GM23248 (cell line): ENCODE measurements at places on chromosomes 3 and 15. TPM values are rescaled to one million over a fixed set of nuclear protein-coding genes. Genes with fewer than 3 reads are reported as not detected.

The ARID3B gene
- 2.1 and 2.4 TPM in 2 replicates for polyA plus RNA-seq

GRCh38 chr15:100769043-100769974 is 110.3 kb upstream of the ALDH1A3 start:
- no peak for DNase-seq

DNA sequence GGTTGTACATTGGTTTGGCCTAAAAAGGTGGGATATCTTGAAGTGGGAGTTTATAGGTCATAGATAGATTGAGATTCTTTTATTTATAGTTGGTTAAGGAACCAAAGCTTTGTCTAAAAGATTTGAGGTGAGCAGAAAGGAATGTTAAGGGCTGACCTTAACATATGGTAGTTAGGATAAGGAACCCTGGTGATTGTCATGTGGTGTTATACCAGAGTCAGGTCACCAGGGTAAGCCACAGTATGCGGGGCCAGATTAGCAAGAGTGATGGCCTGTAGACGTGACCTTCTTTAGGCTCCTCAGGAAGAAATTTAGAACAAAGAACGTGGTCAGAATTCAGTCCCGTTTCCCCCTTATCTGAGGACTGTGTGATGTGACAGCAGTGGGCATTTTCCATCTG is 249.2 kb downstream of the GABRG3 start:
- DNase-seq = no peak

DNA sequence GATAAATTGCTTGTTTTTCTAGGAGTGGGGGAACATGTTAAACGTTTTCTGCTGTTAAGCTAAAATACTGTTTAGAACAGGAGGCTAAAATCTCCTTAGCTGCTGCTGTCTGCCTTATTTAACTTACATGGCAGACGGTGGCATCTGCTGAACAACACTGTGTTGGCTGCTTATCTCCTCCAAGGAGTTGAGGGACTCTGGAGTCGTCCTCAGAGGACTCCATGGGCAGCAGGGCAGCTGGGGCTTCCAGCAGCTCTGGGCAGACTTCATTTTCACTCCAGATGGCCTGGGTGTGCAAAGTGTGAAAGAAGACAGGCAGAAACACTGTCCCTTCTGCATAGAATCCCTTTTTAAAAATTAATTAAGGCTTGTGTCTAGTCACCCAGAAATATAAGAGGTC is 52.9 kb upstream of the NUDT16 start:
- no peak for DNase-seq

The TPM1 gene
- 3,029 and 3,072 TPM in 2 replicates for polyA plus RNA-seq

GRCh38 chr15:75034615-75035014 is 11.2 kb downstream of the PPCDC start:
- no peak for DNase-seq

The PARL gene
- 61.7 and 65.0 TPM in 2 replicates for polyA plus RNA-seq

GRCh38 chr15:40747685-40748631 is 7.1 kb downstream of the RMDN3 start:
- no peak for DNase-seq

DNA sequence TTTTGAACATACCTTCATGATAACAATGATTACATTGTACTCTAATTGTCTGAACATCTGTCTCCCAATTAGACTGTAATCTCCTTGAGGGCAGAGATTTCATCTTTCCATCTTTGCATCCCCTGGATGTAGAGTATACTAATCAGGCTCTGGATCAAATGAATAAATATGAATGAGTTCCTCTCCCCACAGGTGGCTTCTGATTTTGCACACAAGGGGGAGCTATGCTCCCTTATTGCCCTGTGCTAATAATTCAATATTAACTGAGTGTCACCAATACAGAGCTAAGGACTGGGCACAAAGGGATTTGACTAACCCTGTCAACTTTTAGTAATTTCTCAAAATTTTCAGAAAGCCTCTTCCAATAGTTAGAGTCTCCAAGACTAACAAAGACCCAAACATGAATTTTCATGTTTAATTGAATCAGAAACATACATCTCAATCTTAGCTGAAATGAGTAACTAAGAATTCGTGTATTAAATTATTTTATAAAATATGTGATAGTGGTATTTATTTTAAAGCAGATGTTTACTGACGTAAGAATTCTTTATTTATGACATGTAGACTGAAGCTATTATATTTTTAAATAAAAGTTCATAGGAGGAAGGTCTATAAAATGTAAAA is 3.0 kb downstream of the DUOXA1 start:
- DNase-seq = peak; percentile 59

- DNase-seq = no peak
Observed at GRCh38 chr15:77014132-77015081, 19.5 kb downstream of the PSTPIP1 start.

The KCNH8 gene
- not detected in 2 replicates for polyA plus RNA-seq

DNA sequence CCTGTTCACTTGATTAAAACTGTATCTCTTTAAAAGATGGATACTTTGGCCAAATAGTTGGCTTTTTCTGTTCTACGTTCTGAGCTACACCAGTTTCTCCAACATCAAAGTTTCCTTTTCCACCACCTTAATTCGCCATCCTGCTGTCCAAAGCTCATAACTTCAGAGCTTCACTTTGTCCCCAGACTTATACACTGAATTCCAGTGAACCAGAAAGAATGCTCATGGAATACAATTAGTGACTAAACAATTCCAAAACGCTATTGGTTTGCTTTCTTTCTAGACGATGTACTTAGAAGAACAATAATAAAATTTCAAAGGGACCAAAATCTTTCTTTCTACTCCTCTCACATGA is 23.2 kb downstream of the GPR15 start:
- DNase-seq = no peak

- DNase-seq = no peak
Observed at GRCh38 chr3:126101521-126101982, 17.6 kb upstream of the SLC41A3 start.

The UBE2E2 gene
- 70.2 and 75.4 TPM in 2 replicates for polyA plus RNA-seq

GRCh38 chr15:96285305-96285704 is 45.2 kb upstream of the NR2F2 start:
- DNase-seq = peak; percentile 80

The NLGN1 gene
- polyA plus RNA-seq = 14.3 and 15.2 TPM in 2 replicates

The ALDH1L1 gene
- polyA plus RNA-seq = not detected in 2 replicates

GRCh38 chr3:17491601-17492000 is 250.8 kb downstream of the TBC1D5 start:
- peak; percentile 27 for DNase-seq

GRCh38 chr3:160135851-160136250 is 89.4 kb upstream of the C3orf80 start:
- DNase-seq = no peak

The PAK6 gene
- not detected in 2 replicates for polyA plus RNA-seq

The CFAP44 gene
- polyA plus RNA-seq = 0.55 and 0.63 TPM in 2 replicates

GRCh38 chr15:77649610-77650009 is 16.9 kb upstream of the LINGO1 start:
- DNase-seq = no peak

DNA sequence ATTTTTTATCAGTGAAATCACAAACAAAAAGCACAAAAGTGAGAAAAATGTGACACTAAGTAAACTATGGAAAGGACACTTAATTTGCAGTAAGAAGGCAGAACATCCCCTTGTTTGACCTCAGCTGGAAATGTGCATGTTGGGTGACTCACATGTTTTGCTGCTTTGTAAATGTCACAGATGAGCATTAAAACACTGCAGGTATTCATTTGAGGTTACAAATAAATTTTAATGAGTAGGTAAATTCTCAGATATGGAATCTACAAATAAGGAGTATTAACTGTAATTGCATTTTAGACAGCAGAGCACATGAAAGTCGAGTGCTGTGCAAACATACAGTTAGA is 20.3 kb downstream of the CHMP2B start:
- DNase-seq = peak; percentile 15

The GNAT1 gene
- not detected in 2 replicates for polyA plus RNA-seq

- DNase-seq = peak; percentile 6
Observed at GRCh38 chr3:172869368-172869771, 118.8 kb downstream of the ECT2 start.

GRCh38 chr3:182242489-182242942 is 530.8 kb downstream of the SOX2 start:
- no peak for DNase-seq

GRCh38 chr3:151268267-151269235 is 9.8 kb downstream of the P2RY14 start:
- DNase-seq = no peak

- no peak for DNase-seq
Observed at GRCh38 chr3:16085884-16086608, 88.4 kb upstream of the GALNT15 start.

DNA sequence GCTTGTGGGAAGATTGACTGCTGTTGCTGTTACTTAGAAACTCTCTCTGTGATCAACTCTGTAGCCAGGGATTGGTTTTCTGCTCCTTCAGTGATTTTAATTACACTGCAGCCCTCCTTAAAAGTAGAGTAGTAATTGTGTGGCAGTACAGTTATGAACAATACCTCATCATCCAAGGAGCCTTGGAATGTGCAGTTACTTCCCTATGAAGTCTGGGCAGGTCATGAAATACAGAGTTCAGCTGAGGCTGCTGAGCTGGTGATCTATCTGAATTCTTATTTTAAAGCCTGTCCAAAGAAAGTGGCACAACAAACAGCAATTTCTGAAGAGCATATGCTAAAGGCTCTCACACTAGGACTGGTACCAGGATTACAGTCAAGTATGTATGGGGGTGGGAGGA is 37.4 kb upstream of the MRPL3 start:
- peak; percentile 24 for DNase-seq
